Activated naive CD4-positive, alpha-beta T cell (primary cell): ENCODE measurements at places on chromosomes 1 and 21.

DNA sequence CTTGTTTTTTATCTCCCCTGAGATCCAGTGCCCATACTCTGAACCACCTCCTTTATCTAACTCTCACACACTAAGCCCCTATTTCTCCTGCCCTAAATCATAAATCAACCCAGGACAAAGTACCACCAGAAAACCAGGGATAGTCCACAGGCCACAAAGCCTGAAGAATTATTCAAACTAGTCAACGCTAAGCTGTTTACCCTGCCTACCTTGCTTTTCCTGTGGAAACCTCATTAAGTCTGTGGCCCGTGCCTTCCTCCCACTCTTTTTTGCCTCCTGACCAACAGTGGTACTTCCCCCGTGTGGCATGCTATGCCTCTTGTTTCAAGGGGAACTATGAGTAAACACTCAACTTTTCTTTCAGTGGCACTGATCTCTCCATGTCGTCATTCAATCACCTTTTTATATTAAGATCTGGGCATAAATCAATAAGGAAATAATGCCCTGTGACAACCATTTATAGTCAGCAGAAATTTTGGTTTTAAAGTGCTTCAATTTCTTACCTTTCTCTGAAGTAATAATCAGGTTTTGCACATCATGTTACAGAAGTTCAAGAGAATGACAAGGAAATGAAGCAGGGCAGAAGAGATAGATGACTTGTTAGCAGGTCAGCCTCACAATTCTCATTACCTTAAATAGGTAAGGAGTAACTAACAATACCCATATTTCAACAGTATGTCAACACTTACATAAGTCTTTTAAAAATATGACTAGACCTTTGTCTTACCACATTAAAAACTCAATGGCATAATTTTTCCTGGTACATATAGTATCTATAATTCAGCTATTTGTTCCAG, 32.1 kb downstream of the EYA3 start:
- DNase-seq, result peak; percentile 1

DNA sequence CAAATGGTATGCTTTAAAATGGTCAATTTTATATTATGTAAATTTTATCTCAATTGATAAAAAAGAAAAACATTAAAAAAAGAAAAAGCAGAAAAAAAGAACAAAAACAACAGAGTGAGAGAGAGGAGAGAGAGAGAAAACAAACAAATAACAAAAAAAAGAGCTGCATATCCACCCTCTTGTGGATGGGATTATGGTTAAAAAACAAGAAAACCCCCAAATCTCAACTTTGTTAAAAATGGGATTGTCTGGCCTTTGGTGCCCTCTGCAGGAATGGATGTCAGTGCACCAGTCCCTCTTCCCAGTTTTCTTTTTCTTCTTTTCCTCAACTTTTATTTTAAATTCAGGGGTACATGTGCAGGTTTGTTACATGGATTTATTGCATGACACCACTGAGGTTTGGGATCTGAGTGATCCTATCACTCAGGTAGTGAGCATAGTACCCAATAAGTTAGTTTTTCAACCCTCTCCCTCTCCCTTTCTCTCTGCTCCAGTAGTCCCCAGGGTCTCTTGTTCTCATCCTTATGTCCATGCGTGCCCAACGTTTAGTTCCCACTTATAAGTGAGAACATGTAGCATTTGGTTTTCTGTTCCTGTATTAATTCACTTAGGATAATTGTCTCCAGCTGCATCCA, 28.1 kb downstream of the RNF187 start:
- DNase-seq, result no peak

- no peak for DNase-seq
Measured at GRCh38 chr1:210025870-210026269, 87.9 kb downstream of the SYT14 start.

- DNase-seq, result no peak
Measured at GRCh38 chr1:203913073-203913521, 51.7 kb downstream of the SNRPE start.

DNA sequence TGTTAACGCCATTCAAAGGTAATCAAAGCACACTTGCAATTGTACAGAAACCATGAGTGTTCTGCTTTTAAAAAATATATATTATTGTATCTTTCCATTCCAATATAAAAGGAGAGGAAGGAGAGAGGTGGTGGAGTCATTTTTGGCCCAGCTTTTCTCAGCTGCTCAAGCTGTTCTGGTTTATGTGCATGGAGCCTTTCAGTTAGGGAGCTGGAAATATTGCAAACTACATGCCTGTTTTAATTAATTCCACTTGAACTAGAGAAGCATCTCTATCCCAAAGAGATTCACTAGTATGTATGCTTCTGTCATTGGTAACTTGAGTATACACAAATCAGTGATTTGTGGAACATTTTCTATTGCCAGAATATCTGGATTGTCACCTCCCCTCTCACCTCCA, 28.5 kb upstream of the C1orf105 start:
- DNase-seq, result no peak

DNA sequence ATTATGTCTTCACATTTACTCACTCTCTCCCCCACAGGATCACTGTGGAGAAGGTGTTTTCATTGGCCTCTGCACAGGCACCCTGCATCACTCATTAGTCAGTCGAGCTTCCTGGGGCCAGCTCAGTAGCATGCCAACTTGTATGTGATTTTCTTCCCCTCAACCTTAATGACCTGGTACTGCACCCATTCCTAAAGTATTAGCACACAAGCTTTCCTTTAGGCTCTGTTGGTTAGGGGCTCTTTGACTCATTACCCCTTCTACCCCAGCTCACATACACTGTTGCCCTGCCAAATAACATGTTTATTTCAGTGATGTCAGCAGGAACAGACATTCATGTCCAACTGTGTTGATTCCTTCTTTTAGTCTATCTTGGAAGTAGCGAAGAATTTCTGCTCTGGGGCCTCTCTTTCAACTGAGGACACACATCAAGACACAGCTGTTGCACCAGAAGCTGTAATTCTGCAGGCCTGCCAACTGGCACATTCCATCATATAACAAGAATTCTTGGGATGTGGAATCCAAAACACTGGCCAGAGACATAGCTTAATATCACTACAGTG, 603.5 kb upstream of the ADAMTS5 start:
- no peak for DNase-seq

GRCh38 chr1:23079025-23079424, 59.8 kb downstream of the KDM1A start:
- DNase-seq, result no peak

DNA sequence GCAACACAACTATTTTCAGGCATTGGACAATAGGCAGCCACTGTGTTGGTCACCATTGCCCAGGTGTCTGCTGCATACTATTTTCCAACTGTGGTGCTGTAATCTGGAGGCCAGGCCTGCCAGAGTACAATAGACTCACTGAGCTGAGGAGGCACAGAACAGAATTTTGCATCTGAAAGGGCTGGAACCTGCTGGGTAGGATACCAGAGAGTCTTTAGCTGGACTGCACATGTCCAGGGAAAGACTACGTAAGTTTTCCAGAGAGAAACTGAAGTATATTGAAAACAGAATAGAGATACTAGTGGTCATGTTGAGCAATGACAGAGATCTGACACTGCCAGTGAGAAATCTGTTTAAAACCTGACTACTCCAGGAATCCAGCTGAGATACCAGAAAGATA, 200.8 kb downstream of the RASAL2 start:
- no peak for DNase-seq

GRCh38 chr1:160814316-160814715, 18.3 kb downstream of the LY9 start:
- DNase-seq, result no peak
